ENCODE measurements at places on chromosomes 16 and 17. TPM values are rescaled to one million over a fixed set of nuclear protein-coding genes. Genes with fewer than 3 reads are reported as not detected.

DNA sequence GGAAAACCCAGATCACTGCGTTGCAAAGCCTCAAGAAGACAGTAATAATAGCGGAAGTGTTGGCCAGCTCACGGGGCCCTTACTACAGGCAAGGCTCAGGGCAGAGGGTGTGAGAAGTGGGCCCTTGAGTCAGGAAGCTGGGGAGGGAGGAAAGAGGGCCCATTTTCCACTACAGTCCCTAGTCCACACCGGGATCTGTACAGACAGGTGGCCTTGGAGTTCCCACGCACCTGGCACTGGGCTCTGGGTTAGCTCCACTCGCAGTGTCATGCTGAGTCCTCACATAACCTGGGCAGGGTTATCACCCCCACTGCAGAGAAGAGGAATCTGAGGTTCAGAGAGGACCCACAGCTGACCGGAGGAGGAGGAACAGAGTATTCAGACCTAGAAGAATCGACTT is 16.8 kb upstream of the MTSS2 start:
- no peak for DNase-seq

GRCh38 chr16:28910086-28911031 is 14.7 kb downstream of the RABEP2 start:
- no peak for DNase-seq

GRCh38 chr17:80874866-80875445 is 116.7 kb upstream of the CHMP6 start:
- no peak for DNase-seq

Gene PARD6A
- 2.6 TPM for total RNA-seq

- no peak for DNase-seq
These were observed 609.6 kb upstream of the C16orf82 start for GRCh38 chr16:26457095-26457494.

- DNase-seq, result peak; percentile 71
These were observed 122.1 kb downstream of the SKAP1 start for GRCh38 chr17:48307814-48308411.

- DNase-seq, result no peak
These were observed 3.8 kb downstream of the AXIN2 start for GRCh38 chr17:65557349-65558310.

GRCh38 chr17:75108193-75108592 is 1.6 kb upstream of the ARMC7 start:
- DNase-seq, result no peak

Gene CDH1
- not detected for total RNA-seq

All from lung microvascular endothelial cell (primary cell).